MG63 (cell line): ENCODE measurements at places on chromosomes 6 and 20.

- DNase-seq, result no peak
Measured at GRCh38 chr20:33460711-33461110, 17.1 kb upstream of the SNTA1 start.

DNA sequence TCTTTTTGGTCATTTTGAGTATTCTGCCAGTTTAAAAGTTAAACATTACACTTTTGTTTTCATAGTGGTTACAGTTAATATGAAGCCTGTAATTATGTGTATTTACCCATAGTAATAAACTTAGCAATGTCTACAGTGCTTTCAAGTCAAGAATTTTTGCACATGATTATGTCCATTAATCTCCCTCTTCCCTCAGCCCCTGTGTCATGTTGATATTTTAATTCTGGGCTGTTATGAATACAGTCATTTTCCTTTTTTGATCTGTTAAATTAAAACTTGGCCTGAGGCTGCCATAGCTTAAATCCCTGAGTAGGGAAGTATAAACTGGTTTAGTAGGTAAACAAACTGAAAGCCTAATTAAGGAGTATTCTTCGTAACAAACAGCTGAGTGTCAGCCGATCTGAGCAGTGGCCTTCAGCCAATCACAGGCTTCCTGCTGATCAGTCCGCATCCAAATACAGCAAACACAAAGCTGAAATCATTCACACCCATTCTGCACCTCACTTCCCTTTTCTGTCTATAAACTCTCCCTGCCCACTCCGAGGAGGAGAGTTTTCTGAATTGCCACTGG is 9.5 kb upstream of the SFT2D1 start:
- DNase-seq, result no peak

DNA sequence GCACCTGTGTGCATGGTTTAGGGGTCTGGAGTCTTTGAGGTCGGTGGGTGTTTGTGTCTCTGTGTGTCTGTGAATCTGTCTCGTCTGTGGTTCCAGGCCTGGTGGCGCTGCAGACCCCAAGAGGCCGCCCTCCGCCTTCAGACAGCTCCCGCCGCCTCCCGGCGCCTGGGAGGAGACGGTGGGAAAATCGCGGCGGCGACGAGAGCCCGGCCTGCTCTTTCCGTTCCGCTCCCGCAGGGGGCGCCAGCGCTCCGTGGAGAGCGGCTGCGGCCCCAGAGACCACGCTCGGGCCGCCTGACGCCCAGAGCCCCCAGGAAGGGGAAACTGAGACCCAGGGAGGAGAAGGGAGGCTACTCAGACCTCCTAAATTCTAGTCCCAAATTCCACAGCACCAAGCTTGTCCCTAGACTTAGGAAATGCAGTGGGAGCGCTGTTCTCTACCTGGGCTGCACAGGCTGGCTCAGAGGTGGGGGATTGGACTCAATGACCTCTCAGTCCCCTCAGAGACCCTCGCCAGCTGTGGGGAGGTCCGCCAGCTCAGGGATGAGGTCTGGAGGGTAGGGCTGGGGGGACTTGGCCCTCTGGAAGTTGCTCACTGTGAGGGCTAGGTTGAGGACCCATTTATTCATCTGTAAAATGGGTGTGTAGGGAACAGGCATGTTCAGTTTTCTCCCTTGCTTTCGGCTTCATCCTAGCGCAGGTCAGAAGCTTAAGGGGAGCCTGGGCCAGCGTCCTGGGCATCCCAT is 36.9 kb upstream of the BLCAP start:
- DNase-seq, result peak; percentile 31

DNA sequence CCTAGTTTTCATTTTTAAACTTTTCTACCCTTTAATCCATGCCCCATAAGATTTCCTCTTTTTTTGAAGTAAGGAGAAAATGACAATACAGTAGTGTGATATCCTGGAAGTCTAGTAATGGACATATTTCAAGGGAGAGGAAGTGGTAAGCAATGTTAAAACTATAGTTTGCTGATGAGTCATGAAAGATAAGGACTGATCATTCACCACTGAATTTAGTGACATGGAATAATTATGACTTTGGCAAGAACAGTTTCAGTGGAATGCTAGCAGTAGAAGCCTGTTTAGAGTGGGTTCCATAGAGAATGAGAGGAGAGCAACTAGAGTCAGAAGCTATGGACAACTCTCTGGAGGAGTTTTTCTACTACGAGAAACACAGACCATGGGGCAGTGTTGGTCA is 24.9 kb upstream of the SLC2A12 start:
- DNase-seq, result no peak

DNA sequence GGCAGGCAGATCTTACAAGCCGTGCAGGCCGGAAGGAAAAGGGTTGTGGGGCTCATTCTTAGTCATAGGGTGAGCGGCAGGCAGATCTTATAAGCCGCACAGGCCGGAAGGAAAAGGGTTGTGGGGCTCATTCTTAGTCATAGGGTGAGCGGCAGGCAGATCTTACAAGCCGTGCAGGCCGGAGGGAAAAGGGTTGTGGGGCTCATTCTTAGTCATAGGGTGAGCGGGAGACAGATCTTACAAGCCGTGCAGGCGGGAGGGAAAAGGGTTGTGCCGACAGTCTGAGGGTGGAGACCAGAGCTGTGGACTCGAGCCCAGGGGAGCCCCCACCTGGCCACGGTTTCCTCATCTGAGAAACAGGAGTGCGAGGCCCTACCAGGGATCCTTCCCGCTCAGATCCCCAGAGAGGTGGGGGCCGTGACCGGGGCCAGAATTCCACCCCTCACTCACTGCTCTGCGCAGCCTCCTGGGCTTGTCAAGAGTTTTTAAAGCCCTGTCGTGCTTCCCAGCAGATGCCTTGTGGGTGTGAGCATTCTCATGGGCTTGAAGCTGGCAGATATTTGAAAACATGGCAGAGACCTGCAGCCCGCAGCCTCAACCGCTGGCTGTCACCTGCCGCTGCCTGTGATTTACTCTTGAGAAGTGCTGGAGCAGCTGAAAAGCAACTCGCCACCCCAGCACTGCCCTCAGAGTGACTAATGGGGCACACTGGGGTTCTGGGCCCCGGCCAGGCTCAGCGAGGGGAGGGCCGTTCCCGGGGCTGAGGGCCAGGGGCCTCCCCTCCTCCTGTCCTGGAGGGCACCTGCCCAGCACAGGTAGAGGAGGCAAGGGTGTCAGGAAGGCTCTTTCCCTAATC is 31.9 kb downstream of the NTSR1 start:
- DNase-seq, result peak; percentile 92

DNA sequence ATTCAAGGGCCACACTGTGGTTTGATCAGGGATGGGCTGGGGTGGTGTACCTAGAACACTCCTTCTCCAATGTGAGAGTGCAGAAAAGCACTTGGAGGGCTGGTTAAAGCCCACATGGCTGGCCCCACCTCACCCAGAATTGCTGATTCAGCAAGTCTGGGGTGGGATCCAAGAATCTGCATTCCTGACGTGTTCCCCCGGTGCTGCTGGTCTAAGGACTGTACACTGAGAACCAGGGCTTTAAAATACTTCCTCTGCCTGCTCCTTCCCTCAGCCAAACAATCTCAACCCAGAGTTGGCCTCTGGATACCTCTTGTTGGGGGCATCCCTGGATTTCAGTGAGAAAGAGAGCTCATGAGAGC is 13.4 kb upstream of the OCSTAMP start:
- no peak for DNase-seq

GRCh38 chr6:142827369-142827768 is 117.6 kb downstream of the HIVEP2 start:
- no peak for DNase-seq

DNA sequence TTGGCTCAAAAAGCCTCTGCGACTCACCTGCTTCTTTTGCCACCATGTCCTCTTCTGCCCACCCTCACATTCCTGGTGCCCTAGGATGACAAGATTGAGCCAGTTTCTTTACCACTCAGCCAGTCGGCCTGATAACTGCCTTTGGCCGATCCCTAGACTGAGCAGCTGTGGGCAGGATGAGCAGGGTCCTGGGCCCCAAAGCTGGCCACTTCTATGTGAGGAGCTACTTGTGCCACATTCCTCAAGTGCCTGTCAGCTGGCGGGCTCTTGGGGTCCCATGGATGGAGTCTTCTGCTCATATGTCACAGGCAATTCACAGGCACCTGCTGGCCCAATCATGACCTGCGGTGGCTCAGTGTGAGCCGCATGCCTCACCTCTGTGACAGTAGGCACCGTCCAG is 16.5 kb downstream of the DYNLRB1 start:
- DNase-seq, result no peak

GRCh38 chr20:48381353-48382120 is 446.3 kb downstream of the PREX1 start:
- no peak for DNase-seq

GRCh38 chr6:24667378-24667803 is 514 bp downstream of the ACOT13 start:
- no peak for DNase-seq

- DNase-seq, result no peak
Measured at GRCh38 chr6:153702671-153703070, 336.4 kb upstream of the OPRM1 start.

- DNase-seq, result no peak
Measured at GRCh38 chr6:123804787-123805540, 1.3 kb downstream of the NKAIN2 start.

- no peak for DNase-seq
Measured at GRCh38 chr6:42276034-42276890, 58.6 kb upstream of the MRPS10 start.

DNA sequence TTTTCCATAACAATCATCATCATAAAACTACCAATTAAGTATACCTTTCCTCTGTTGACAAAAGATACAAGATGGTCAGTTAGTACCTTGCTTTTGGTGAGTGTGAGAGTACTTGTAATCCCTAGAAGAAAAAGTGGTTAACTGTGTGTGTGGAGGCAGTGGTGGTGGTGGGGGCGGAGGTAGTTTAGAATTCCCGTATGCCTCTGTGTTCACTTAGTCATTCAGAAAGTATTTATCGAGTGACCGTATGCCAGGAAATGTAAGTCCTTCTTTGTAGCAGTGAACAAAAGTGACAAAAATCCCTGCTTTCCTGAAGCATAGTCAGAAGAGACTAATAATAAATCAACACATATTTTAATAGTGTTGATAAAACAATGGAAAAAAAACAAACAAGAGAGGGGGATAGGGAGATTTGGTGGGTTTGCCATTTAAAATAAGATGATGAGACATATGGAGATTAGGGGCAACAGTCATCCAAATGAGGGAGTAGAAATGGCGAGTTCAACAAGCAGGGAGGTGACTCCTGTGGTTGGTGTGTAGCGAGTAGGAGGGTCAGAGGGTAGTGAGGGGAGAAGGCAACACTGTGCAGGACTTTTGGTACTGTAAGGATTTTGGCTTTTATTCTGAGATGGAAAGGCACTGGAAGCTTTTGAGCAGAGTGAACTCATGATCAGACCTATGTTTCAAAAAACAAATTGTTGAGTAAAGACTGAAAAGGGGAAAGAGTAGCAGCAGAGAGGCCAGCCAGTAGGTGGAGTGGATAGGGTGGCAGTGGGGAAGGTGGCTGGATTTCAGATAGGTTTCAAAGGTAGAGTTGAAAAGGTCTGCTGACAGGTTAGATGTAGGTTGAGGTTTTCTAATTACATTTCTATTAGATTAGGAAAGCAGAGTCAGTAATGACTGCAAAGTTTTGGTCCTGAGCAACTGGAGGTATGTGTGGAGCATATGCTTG is 40.3 kb upstream of the SIM1 start:
- DNase-seq, result peak; percentile 80

- DNase-seq, result no peak
Measured at GRCh38 chr6:156822747-156823206, 45.6 kb downstream of the ARID1B start.

- DNase-seq, result no peak
Measured at GRCh38 chr20:50932691-50933280, 1.5 kb upstream of the ADNP start.
